ENCODE measurements at places on chromosomes 1 and 21. TPM values are rescaled to one million over a fixed set of nuclear protein-coding genes. Genes with fewer than 3 reads are reported as not detected.

Gene KCNJ10
- not detected for total RNA-seq

Gene ZNHIT6
- 18.3 TPM for total RNA-seq

Gene GUCA2B
- total RNA-seq = not detected

Gene SDC3
- 2.7 TPM for total RNA-seq

Gene MNDA
- not detected for total RNA-seq

Gene FHAD1
- 0.14 TPM for total RNA-seq

Gene SAMSN1
- not detected for total RNA-seq

Gene AMIGO1
- total RNA-seq = 1.6 TPM

Gene IGFN1
- total RNA-seq = 0.68 TPM

Gene S100A7A
- total RNA-seq = under 0.01 TPM

Gene S100A14
- total RNA-seq = 881 TPM

Gene KRTAP22-1
- not detected for total RNA-seq

Gene PRMT6
- total RNA-seq = 19.1 TPM

Gene TESK2
- 3.1 TPM for total RNA-seq

Gene ALX3
- not detected for total RNA-seq

Gene MSH4
- total RNA-seq = 1.1 TPM

Gene ZNF695
- 0.21 TPM for total RNA-seq

Gene NUF2
- 0.68 TPM for total RNA-seq

Gene CYB561D1
- 11.9 TPM for total RNA-seq

Gene HECTD3
- 16.1 TPM for total RNA-seq

Gene RAB7B
- total RNA-seq = 22.7 TPM

Gene OR10Z1
- total RNA-seq = not detected

Gene GSTM1
- not detected for total RNA-seq

Gene KCTD3
- total RNA-seq = 49.0 TPM

Gene PODN
- not detected for total RNA-seq

Gene PGLYRP4
- total RNA-seq = 4.0 TPM

Gene PLEKHN1
- 4.4 TPM for total RNA-seq

Gene MROH9
- not detected for total RNA-seq

Gene TMEM79
- 16.1 TPM for total RNA-seq

Gene MPZ
- total RNA-seq = under 0.01 TPM

Gene CD53
- not detected for total RNA-seq

Gene SPRR5
- total RNA-seq = not detected

Gene ZSCAN20
- total RNA-seq = 7.0 TPM

Gene AKR1A1
- 90.2 TPM for total RNA-seq

Gene IL19
- not detected for total RNA-seq

Gene SH2D1B
- 0.07 TPM for total RNA-seq

Gene MARK1
- total RNA-seq = 10.3 TPM

Gene MAD2L2
- total RNA-seq = 36.7 TPM

Gene EXTL2
- 2.7 TPM for total RNA-seq

Gene STUM
- not detected for total RNA-seq

Gene G0S2
- 98.9 TPM for total RNA-seq

Gene PDZK1
- total RNA-seq = 0.21 TPM

Gene SLC5A3
- 42.4 TPM for total RNA-seq

Gene PAQR6
- 0.34 TPM for total RNA-seq

Gene CRYBG2
- total RNA-seq = 55.7 TPM

Gene PRR9
- total RNA-seq = 2.1 TPM

Gene RGS21
- total RNA-seq = not detected

Gene KIRREL1
- total RNA-seq = 85.4 TPM

Gene FBXO44
- total RNA-seq = 7.5 TPM

Gene SPRR2E
- 21.5 TPM for total RNA-seq

All from nasal cavity respiratory epithelium epithelial cell of viscerocranial mucosa (primary cell).